ENCODE measurements at places on chromosomes 7 and 10. TPM values are rescaled to one million over a fixed set of nuclear protein-coding genes. Genes with fewer than 3 reads are reported as not detected.

The LEP gene
- total RNA-seq: not detected

The PTCD1 gene
- 5.1 TPM for total RNA-seq

DNA sequence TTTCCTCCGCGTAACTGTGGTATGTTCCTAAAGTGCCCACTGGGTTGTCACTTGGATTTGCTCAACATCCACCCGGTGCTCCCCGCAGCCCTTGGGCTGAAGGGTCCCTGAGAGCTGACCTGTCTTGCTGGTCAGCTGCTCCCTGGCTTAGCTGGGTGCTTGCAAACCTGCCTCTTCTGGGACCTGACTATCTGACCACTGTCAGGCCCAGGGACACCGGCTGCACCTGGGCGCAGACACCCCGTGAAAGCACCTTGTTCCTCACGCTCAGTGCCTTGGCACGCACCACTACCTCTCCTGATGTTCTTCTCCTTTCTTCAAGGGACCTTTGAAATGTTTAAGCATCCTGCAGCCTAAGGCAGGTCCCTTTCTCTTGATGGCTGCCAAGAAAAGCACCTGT lies 26.6 kb upstream of the LARP4B start:
- no peak for DNase-seq

DNA sequence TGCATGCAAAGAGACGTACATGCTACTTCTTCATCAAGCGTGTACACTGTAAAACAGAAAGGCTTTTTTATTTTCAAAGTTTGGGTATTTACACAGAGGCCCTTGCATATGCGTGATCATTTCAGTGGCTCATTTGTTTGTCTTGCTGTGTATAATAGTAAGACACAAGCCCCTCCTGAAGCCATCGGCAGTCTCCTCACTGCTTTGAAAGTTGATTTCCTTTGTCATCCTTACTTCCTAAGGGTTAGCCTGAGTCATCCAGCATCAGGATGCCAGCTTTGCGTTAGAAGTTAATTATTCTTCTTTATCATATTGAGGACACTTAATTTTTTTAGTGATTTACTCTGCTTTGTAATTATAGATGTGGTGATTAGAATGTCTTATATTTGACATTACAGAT lies 72.5 kb upstream of the CTBP2 start:
- DNase-seq: peak; percentile 29

DNA sequence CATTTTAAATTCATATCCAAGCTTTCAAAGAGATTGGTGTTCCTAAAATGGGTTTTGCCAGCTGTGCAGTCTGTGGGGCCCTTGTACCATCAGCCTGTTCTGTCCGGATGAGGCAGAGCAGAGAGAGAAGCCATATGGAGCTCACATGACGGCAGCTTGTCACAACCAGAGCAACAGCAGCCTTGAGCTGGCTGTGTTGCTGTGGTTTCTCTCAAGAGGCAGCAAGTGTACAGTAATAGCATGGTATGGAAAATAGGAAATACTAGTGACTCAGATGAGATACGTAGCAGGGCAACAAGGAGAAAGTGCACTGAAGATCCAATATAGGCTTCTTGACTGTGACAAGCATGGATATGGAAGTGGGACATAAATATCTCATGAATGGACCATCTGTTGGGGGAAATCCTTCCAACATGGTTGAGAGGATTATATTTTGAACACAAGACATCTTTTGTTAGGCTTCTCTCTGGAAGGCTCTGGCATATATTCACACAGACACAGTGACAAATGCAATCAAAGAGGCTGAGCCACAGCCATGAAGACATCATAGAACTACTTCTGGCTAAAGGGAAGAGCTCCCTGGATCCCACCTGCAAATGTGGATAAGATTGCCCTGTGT lies 251.0 kb upstream of the TAC1 start:
- DNase-seq: no peak

The MALRD1 gene
- not detected for total RNA-seq

DNA sequence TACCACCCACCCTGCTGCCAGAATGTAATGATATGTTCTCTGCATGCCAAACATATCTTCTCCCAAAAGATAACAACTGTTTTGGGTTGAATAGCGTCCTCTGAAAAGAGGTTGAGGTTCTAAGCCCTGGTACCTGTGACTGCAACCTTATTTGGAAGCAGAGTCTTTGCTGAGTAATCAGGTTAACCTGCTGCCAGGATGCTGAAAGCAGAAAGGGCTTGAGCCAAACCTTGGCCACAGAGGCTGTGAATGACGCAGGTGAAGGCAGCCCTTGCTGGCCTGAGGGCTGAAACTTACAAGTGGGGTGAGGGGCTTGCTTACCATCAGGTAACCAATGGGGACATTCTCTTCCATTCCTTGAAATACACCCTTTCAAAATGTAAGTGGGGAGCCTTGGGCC lies 151.8 kb upstream of the RHEB start:
- DNase-seq: no peak

GRCh38 chr7:39033885-39034624 lies 56.3 kb downstream of the POU6F2 start:
- DNase-seq: no peak

- no peak for DNase-seq
These were observed 4.1 kb upstream of the KIF5B start for GRCh38 chr10:32060347-32060746.

- peak; percentile 38 for DNase-seq
These were observed 76.5 kb downstream of the BMPER start for GRCh38 chr7:33981671-33982424.

The DKK1 gene
- 355 TPM for total RNA-seq

Data from M059J (cell line).